ENCODE measurements at places on chromosomes 13 and 19. TPM values are rescaled to one million over a fixed set of nuclear protein-coding genes. Genes with fewer than 3 reads are reported as not detected.

DNA sequence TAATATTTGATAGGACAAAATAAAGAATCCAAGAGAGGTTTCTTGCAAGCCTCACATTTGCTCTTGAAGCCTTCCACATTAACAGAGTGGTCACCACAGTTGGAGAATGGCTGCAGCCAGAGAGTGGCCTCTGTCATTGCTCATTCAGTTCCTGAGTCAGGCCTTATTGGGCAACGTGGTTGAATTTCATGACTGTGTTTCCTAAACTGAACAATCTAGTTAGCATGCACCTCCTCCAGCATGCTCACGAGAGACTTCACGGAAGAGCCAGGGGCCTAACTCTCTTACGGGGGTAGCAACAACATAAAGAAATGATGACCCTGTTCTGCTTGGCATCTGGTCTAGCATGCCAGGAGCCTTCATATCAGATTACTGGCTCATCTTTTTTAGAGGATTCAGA lies 9.6 kb upstream of the UBL3 start:
- peak; percentile 50 for DNase-seq

- no peak for DNase-seq
Observed at GRCh38 chr19:4098493-4098892, 25.4 kb downstream of the MAP2K2 start.

- peak; percentile 37 for DNase-seq
Observed at GRCh38 chr19:37593996-37594303, 642 bp downstream of the ZNF571 start.

DNA sequence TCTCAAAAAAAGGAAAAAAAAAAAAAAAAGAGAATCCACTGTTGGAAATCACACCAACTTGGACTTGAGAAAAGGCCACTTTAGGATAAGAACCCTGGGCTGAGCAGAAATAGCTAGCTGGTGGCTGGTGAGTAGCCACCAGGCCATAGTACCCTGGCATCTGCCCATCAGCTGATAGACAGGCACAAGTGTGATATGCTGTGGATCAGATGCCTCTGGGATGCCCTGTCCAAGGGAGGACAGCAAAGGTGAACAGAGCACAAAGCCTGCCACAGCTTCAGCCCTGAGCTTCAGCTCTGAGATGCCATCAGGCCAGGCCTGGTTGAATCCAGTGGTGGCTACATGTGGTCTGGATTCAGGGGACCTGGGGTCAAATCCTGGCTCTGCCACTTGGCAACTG lies 8.7 kb downstream of the SIRT2 start:
- no peak for DNase-seq

GRCh38 chr13:80276371-80277289 lies 64.3 kb downstream of the SPRY2 start:
- DNase-seq: peak; percentile 96

DNA sequence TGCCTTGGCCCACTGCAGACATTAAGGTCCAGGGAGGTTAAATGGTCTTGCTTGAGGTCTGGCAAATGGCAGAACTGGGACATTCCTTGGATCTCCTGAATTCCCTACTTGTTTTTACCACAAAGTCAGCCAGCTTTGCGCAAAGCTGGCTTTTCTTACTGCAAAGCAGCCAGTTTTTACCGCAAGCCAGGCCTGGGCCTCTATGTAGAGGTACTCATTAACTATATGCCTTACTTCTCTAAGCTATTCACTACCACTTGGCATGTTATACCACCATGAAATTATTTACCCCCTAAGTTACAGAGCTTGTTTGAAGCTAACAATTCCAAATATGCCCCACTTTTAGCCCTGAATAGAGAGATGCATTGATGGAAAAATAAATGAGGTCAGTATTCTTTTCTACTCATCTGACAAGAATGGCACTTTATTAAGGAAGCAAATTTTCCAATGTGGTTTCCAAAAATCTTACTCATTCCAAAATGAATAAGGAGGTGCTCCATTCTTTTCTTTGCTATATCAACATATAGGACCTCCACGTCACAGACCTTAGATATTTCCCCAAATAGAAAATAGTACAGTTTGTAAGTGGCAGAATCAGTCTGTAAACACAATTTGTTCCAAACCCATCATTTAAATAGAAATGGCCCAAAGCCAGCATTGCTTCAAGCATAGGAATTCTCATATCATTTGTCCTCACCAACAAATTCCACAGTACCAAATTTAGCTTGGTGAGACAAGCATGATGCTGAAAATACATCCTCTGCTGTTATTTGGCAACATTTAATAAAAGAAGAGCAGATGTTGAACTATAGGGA lies 143.9 kb upstream of the TSC22D1 start:
- DNase-seq: peak; percentile 99

DNA sequence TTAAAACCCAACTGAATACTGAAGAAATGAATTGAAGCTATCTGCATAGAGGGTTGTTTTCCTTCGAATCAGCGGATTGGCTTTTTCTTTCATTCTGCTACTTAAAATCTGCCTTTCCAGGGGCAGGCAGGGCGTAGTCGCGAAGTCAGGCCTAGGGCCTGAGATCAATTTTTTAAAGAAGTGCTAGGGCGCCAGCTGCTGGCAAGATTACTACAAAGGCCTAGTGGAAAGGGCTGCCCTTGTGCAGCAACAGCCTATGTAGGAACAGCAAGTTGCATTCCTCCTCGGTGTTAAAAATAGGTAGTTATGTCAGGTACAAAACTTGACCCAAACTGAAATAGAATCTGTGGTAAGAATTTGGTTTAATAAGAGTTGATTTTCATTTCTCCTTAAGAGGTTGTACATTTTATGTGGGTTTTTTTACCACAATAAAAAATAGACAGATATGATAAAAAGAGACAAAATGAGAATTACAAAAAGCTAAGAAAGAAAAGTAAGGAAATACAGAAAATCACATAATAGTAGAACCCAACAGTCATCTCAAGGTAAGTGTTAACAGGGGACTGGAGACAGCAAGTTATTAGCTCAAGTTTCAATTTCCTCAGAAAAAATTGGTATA lies 9.5 kb upstream of the URAD start:
- DNase-seq: peak; percentile 32

DNA sequence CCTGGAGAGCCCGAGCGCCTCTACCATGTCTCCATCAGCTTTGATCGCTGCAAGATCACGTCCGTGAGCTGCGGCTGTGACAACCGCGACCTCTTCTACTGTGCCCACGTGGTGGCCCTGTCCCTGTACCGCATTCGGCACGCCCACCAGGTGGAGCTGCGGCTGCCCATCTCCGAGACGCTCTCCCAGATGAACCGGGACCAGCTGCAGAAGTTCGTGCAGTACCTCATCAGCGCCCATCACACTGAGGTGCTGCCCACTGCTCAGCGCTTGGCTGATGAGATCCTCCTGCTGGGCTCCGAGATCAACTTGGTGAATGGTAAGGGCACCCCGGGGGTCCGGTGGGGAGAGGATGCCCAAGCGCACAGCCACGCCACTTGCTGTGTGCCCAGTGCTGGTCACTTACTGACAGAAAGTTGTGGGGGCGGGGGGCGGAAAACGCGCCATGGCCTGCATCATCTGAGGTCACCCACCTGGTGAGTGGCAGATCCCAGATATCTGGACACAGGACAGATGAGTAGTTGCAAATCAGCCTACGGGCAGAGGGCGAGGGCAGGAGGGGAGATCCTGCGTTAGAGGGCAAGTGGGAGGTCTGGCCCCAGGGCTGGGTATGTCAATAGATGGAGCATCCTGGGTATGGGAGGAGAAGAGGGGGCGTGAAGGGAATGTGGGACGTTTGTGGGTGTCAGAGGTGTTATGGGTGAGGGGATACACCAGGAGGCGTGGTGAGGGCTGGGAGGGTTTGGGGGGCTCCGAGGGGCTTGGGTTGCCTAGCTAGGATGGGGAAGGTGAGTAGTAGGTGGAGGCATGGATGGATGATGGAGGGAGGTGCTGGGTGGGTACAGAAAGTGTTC lies 9.8 kb downstream of the ZSWIM4 start:
- no peak for DNase-seq

DNA sequence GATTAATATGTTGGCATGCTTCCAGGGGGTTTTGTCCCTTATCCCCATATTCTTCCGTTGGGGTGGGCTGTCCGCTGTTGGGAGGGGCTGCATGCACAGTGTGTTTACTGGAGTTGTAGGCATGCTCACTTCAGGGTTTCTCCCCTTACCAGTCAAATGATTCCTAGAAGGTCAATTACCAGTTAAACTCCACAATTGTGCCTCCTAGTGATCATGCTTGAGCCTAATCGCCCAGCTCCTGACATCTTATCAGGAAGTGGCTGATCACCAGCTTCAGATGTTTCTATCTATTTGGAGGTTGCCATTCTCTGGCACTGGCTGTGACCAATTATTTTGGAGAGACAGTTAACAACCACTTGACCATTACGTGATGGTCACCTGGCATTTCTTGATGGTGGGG lies 1090.0 kb downstream of the SLITRK5 start:
- DNase-seq: no peak

DNA sequence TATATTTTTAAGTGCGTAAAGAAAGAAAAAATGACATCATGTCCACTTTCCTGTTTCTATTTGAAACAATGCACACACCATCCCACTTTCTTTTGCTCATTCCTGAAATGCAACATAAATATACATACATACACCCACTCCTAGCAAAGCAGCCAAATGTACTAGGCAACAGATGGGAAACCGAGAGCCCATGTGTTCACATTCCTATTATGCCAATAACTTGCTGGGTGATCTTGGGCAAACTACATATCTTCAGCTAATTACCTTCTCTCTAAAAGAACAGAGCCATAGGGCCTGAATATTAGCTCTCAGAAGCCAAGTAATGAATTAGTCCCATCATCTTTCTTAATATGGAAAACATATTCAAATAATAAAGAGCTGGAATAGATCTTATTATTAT lies 610.6 kb upstream of the ATXN8OS start:
- DNase-seq: no peak

GRCh38 chr13:102970542-102970941 lies 95.7 kb downstream of the SLC10A2 start:
- no peak for DNase-seq

- DNase-seq: no peak
Observed at GRCh38 chr19:12763100-12763499, 11.5 kb downstream of the BEST2 start.

DNA sequence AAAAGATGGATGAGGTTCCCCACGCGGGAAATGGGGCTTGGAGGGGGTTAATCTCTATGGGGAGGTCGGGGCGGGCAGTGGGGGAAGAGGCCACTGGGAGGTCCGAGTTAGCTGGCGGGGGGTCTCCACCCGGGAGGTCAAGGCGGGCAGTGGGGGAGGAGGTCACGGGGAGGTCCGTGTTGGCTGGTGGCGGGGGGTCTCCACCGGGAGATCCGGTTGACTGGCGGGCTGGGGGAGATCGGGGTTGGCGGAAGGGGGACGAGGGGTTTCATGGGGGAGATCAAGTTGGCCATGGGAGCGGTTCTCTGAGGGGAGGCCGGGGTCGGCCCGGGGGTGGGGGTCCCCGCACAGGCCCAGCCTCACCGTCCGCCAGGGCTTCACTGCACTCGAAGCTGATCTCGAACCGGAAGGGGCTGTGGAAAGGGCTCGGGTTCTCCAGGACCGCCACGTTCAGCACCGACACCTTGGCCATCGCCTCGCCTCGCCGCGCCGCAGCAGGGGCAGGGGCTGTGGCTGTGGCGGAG lies 342 bp downstream of the ASF1B start:
- DNase-seq: no peak

GRCh38 chr13:20431080-20431479 lies 94.6 kb downstream of the CRYL1 start:
- peak; percentile 50 for DNase-seq

GRCh38 chr19:1249990-1250436 lies 1.6 kb downstream of the MIDN start:
- DNase-seq: no peak

GRCh38 chr19:38833092-38833425 lies 1.5 kb upstream of the ECH1 start:
- no peak for DNase-seq

- DNase-seq: no peak
Observed at GRCh38 chr19:55673889-55674288, 1.1 kb upstream of the EPN1 start.

DNA sequence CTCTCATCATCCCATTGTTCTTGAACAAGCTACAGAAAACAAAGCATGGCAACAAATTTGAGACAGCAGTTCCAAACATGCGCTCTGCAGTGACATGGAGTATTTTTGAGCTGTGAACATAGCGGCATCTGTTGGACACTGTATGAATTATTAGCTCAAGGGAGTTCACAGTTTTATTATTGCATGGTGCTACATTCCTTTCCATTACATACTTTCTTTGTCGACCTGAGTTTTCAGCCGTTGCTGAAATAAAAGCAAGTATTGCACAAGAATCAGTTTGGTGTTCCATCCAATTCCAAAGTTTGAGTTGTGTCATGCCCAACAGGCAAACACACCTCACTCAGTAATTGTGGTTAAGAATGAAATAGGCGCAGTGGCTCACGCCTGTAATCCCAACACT lies 30.1 kb upstream of the METTL21C start:
- DNase-seq: peak; percentile 92

DNA sequence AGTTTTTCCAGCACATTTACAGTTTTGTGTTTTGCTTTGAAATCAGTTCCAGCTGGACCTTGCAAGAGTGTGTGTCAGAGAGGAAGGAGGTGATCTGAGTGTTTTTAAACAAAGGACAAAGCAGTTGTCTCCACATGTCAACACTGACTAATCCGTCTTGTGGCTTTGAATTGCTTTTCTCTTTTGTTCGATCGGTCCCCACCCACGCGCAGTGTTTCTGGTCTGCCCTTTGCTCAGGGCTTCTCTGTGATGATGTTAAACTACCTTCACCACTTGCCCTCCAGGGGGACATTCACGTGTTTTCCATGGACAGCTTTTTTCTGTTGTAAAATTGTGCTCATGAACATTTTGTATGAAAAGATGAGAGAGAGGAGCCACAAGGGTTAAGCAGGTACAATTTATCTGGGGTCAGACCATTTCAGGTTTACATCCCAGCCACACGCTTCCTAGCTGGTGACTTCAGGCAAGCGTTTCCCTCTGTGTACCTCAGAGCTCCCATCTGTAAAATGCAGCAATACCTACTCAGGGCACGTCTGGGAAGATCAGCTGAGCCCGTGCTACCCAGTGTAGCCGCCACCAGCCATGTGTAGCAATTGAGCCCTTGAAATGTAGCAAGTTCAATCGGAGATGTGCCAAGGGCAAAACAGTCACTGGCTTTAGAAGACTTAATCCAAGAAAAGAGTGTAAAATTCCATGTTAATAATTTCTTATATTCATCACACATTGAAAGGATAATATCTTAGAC lies 13.5 kb upstream of the PLA2G4C start:
- peak; percentile 75 for DNase-seq

Gene RNF225
- not detected for total RNA-seq

Gene F7
- total RNA-seq: not detected

Gene ARRDC5
- not detected for total RNA-seq

Gene IRS2
- total RNA-seq: 22.3 TPM

Gene ERICH6B
- total RNA-seq: not detected

Gene LRRC63
- 0.20 TPM for total RNA-seq

Gene ZNF345
- total RNA-seq: 5.5 TPM

Gene KLK12
- total RNA-seq: not detected

Measured in renal cortical epithelial cell (primary cell).